ENCODE measurements at places on chromosomes 13 and 19. TPM values are rescaled to one million over a fixed set of nuclear protein-coding genes. Genes with fewer than 3 reads are reported as not detected.

GTF3A gene
- total RNA-seq: 188 TPM

LHB gene
- not detected for total RNA-seq

GRCh38 chr13:80203496-80203895 is 137.4 kb downstream of the SPRY2 start:
- no peak for DNase-seq

- DNase-seq: peak; percentile 38
Observed at GRCh38 chr19:23817519-23817918, 58.8 kb upstream of the ZNF681 start.

- DNase-seq: no peak
Observed at GRCh38 chr13:110168999-110169933, 137.7 kb downstream of the COL4A1 start.

GRCh38 chr13:70390968-70391367 is 282.7 kb upstream of the KLHL1 start:
- no peak for DNase-seq
